ENCODE measurements at places on chromosomes 16 and 17. TPM values are rescaled to one million over a fixed set of nuclear protein-coding genes. Genes with fewer than 3 reads are reported as not detected.

Gene KCNH6
- not detected for total RNA-seq

DNA sequence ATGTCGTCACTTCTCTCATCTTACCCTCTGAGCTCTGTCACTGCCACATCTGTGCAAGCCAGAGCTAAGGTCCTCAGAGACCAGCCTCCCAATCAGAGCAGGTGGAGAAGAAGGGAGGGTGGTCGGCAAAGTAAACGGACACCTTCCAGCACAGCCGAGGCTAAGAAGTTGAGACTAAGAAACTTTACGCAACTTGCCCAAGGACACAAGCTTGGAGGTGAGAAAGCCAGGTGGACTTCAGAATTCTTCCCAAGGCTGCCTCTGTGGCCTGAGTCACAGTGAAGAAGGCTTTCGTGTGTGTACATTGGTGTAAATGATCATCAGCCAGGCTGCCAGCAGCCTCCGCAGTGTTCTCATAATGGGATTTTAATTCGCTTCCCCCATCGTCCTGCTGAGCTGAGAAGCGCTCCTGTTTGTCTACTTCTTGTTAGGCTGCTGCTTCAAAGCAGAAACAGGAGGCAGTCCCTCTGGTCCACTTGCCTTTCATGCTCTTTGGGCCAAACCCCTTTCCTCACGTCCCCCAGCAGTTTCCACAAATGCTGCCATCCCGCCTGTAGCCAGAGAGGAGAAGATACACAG lies 125.0 kb upstream of the RPL38 start:
- DNase-seq = no peak
- no peak overlapping the region for H3K4me3 ChIP-seq
- no peaks in the 10 kb centered on the region for H3K36me3 ChIP-seq
- no peaks in the 10 kb centered on the region for H3K27me3 ChIP-seq
- no peak overlapping the region for H3K27ac ChIP-seq

Gene CHST4
- total RNA-seq = not detected

DNA sequence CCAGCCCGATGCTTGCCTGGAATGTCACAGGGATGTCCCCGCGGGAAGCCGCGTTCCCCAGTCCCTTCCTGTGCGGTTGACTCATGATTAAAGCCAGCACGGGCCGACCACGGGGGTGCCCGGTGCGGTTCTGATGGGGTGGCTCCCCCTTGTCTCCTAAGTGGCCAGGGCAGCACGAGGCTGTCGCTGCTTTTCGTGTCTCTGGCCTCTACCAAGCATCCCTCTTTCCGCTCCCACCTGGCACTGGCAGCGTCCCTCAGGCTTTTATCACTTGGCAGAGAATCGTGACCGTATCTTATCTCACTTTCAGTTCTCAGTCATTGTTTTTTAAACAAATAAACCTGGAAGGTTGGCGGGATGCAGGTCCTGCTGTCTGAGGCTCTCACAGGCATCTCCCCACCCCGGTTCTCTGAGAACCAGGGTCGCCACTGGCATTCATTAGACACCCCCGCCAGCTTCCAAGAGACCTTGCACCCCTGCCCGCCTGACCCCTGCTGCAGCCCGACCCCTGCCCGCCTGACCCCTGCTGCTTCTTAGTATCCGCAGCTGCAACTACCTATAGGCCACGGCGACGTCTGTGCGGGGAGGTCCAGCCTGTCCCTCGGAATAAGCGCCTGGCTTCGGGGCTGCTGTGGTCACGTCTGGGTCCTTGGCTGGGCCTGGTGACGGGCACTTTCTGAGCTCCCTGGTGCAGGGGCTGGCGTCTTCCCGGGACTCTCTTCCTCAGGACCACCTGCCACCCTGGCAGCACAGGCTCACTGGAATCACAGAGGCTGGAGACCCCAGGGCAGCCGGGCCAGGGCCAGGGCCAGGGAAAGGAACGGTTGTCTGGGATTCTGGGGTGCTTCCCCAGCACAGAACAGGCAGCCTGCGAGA lies 7.5 kb downstream of the C1QTNF8 start:
- H3K27ac ChIP-seq = no peak overlapping the region
- H3K4me1 ChIP-seq = no peaks in the 10 kb centered on the region
- H3K4me3 ChIP-seq = no peak overlapping the region
- DNase-seq = no peak
- H3K27me3 ChIP-seq = peaks cover 3% of the 10 kb centered on the region
- H3K36me3 ChIP-seq = no peaks in the 10 kb centered on the region

DNA sequence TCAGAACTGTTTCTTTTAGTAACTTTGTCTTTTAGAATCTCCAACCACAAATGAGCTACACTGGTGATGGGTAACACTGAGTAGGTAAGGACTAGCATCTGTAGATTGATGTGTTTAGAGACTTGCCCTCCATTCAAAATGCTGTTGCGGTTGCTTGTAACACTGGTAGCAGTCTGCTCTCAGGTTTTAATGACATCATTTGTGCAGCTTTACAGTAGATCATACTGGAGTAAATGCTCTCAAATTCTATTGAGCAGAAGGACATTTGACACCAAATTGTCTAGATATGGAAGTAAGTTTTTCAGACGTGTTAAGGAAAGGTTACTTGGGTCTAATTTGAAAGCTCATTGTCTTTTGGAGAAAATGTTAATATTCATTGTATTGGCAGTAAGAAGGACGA lies 98.8 kb downstream of the NLK start:
- H3K27ac ChIP-seq = no peak overlapping the region
- H3K36me3 ChIP-seq = peaks cover 4% of the 10 kb centered on the region
- DNase-seq = no peak

- H3K4me3 ChIP-seq = no peak overlapping the region
- DNase-seq = no peak
- H3K27ac ChIP-seq = no peak overlapping the region
- peaks cover 5% of the 10 kb centered on the region for H3K4me1 ChIP-seq
- H3K36me3 ChIP-seq = no peaks in the 10 kb centered on the region
These were observed 3.9 kb downstream of the RAB40B start for GRCh38 chr17:82694647-82695046.

Gene C16orf54
- 139 TPM for total RNA-seq

Gene DHRS7C
- total RNA-seq = not detected

Gene TMEM238L
- total RNA-seq = not detected

Gene P2RX5
- 10.7 TPM for total RNA-seq

Gene NECAB2
- total RNA-seq = not detected

- no peaks in the 10 kb centered on the region for H3K27me3 ChIP-seq
- no peak for DNase-seq
- H3K4me1 ChIP-seq = no peaks in the 10 kb centered on the region
- H3K27ac ChIP-seq = no peak overlapping the region
- no peaks in the 10 kb centered on the region for H3K36me3 ChIP-seq
- no peak overlapping the region for H3K4me3 ChIP-seq
These were observed 19.9 kb upstream of the ATP2C2 start for GRCh38 chr16:84348386-84348888.

DNA sequence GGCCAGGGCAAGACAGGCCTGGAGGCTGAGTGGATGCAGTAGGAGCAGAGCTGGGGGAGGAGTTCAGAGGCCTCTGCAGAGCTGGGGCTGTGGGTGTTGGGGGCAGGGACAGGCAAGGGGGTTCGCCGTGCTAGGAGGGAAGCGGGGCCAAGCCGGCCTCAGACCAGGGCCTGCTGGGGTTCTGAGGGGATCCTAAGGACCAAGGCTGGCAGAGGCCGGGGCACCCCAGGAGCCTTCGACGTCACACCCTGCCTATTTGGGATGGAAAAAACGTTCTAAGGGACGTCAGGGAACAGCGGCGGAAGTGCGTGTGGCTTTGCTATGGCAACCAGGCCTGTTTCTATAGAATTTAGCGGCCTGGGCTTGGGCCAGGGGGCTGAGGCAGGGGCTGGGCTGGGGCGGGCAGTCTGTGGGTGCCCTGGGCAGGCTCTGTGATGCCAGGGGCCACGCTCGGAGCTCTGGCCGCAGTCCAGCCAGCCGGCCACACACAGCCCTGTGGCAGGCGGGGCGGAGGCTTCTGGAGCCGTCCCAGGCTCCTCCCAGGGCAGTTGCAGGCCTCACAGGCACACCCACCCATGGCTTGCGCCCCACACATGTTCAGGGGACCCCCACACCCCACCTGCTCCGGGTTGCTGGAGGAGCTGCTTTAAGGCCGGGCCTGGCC lies 3.7 kb downstream of the TRAF7 start:
- H3K4me1 ChIP-seq = peaks cover 22% of the 10 kb centered on the region
- DNase-seq = no peak
- no peaks in the 10 kb centered on the region for H3K36me3 ChIP-seq
- H3K4me3 ChIP-seq = no peak overlapping the region

Gene NPTX1
- 0.48 TPM for total RNA-seq

Gene RNF222
- total RNA-seq = 0.13 TPM

DNA sequence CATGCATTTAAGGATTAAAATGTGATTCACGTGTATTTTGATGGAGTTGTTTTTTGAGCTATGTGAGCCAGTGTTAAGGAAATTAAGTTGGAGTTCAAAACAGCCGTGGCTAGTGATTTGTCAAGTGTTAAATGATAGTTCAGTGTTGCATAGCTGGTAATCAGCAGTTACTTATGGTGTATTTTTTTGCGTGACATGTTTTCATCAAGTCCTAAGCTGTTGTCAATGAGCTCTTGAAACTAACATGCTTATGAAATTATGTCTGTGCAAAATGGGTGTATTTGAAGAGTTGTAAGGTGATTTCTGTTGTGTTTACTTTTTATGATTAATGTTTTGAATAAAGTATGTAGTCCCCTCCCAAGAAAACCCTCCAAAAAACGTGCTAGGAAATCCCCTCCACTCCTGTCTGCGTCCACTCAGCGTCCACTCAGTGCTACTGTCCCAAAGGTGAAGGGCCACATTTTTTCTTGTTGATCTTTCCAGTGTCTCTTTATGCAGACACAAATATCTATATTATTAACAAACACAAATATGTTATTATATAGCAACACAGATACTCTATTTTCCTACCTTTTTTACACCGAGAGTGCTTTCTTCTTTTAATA lies 30.0 kb downstream of the USP10 start:
- H3K4me1 ChIP-seq = peaks cover 20% of the 10 kb centered on the region
- no peak for DNase-seq
- H3K36me3 ChIP-seq = no peaks in the 10 kb centered on the region
- H3K27me3 ChIP-seq = no peaks in the 10 kb centered on the region

Gene SLC13A2
- not detected for total RNA-seq

Gene MYL4
- not detected for total RNA-seq

Measured in naive thymus-derived CD4-positive, alpha-beta T cell (primary cell).